Occipital lobe (tissue), 3 donors: ENCODE measurements at places on chromosomes 11 and 22.

- DNase-seq = no peak
Measured at GRCh38 chr11:66150725-66151124, 80.7 kb downstream of the PACS1 start.

- no peak for DNase-seq
Measured at GRCh38 chr11:119585043-119585781, 143.8 kb downstream of the NECTIN1 start.

- DNase-seq = no peak
Measured at GRCh38 chr22:23227380-23227779, 47.1 kb downstream of the BCR start.

GRCh38 chr11:43644621-43645299 lies 35.8 kb upstream of the HSD17B12 start:
- DNase-seq = no peak

GRCh38 chr11:95791709-95792033 lies 1.4 kb downstream of the CEP57 start:
- DNase-seq = no peak

GRCh38 chr11:27871056-27871455 lies 170.8 kb upstream of the BDNF start:
- no peak for DNase-seq

DNA sequence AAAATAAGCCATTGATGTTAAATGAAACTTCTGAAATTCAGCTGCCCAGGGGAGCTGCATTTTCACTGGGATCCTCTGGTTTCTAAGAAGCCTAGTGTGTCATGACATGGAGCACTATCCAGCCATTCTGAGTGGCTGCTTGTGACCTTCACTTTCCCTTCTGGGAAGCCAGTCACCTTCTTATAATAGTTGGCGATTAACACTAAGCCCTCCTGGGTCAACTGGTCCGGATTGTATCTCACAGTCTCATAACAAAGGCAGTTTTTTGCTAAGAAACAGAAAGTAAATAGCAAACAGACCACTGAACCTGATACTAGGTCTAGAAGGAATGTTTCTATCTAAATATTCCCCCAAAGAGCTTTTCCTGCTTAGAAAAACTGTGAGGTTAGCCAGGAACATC lies 7.9 kb downstream of the CSRP3 start:
- DNase-seq = no peak

DNA sequence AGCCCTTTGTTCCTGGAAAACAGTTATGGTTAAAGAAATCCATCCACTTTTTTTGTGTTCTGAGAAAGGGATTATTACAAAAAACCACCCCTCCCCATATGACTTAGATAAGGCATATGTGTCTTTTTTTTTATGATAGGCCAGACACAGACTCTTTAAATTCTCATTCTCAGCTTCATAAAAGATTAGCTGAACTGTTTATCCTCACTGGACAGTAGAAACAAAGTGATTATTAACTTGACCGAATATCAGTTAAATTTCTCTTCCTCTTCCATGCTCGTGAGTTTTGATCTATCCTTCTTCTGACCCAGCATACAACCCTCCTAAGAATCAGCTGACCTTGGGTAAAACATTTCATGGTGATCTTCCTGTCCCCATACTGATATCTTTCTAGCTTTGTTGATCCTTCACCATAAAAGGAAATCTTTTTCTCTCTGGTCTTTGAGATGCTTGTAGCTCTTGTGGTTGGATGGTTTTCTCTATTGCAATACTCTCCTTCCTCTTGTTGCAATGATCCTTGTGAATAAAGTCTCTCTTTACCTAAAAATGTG lies 26.2 kb downstream of the OR2AG2 start:
- DNase-seq = no peak

- no peak for DNase-seq
Measured at GRCh38 chr11:114193730-114194679, 102.2 kb upstream of the NNMT start.

DNA sequence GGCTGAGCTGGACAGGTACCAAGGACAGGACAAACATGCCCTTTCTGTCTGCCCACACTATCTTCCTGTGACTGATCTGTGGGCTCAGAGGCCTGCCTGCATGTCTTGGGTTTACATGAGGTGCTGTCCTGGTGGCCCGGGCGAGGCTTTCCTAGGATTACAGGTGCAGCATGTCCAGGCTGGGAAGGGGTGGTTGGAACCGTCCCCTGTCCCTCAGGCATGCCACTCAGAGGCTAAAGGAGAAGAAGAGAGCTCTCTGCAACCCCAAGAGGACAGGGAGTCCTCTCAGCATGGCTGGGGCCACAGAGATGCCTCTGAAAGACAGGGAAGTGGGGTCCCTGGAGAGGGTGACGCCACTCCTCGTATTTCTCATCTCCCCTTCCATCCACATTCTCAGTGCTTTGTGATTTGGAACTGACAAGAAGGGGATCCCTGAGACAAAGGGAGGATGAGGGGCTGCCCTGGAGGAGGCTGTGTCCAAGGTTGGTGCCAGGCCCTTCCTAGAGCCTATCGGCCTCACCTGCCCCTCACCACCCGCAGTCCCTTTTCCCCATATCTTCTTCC lies 64.6 kb upstream of the LMO1 start:
- no peak for DNase-seq

DNA sequence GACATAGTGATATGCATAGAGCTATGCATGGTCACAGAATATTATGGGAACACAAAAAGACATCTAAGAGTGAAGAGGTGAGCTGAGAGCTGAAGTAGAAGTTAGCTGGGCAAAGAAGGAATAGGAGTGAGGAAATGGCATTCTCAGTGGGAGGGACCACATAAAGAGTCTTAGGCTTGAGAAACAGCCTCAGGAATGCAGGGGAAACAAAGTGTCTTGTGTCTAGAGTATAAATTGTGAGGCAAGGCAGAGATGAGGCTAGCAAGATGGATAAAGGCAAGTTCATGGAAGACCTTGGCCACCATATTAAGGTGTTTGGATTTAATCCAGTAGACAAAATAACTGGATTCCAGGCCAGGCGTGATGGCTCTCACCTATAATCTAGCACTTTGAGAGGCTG lies 40.6 kb upstream of the CRTAM start:
- no peak for DNase-seq

DNA sequence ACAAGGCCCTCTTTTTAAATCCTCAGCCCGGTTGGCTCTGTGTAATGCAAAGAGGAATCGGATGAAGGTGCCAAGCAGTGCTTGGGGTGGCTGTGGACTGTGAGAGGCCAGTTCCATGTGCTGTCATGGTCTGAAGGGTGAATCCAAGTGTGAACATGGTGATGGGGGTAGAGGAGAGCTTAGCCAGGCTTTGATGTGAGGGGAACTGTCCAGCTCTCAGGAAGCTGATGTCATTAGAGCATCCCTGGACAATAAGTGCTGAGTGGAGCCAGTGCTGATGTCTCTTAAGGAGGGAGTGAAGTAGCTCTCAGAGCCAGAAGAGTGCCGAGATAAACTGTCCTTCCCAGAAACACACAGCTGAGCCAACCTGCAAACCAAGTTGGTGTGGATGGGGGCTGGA lies 53.6 kb downstream of the NAV2 start:
- no peak for DNase-seq
